Spleen (tissue), 13 donors: ENCODE measurements at places on chromosomes 3 and 15.

DNA sequence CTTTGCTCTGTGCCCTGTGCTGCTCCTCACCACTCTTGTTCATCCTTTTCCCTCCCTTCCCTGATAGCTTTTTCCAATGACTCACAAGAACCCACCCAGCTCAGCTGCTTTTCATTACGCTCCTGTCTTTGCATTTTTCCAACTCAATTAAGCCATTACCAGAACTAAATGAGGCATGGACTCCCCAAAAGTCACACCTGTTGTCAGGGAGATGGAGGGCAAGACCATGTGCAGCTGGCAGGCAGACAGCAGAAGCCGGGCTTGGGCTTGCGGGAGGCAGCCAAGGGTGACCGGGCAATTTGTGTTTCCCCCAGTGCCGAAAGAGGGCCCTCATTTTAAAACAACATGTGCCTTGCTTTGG lies 64.3 kb downstream of the CASR start:
- DNase-seq = peak; percentile 86

GRCh38 chr15:51754267-51754666 lies 2.9 kb downstream of the TMOD2 start:
- no peak for DNase-seq

- peak; percentile 85 for DNase-seq
These were observed at the start of gene C3orf70 for GRCh38 chr3:185152410-185153170. Gene C3orf70, minus strand, starts transcription at chr3:185153060. Its CDS starts 237 bp downstream, at chr3:185152823.

GRCh38 chr3:88364926-88365325 lies 215.2 kb downstream of the C3orf38 start:
- no peak for DNase-seq

- peak; percentile 89 for DNase-seq
These were observed 589 bp downstream of the HERC1 start for GRCh38 chr15:63833021-63833696.
